ENCODE measurements at places on chromosomes 5 and 9.
A peak's percentile ranks its signal among the peaks of the same experiment; 100 is the strongest.

GRCh38 chr5:68299575-68299974 is 84.0 kb downstream of the PIK3R1 start:
- no peak for DNase-seq

- DNase-seq, result no peak
Measured at GRCh38 chr5:33685873-33686755, 205.7 kb downstream of the ADAMTS12 start.

GRCh38 chr9:126500600-126501382 is 112.9 kb upstream of the LMX1B start:
- peak; percentile 52 for DNase-seq

DNA sequence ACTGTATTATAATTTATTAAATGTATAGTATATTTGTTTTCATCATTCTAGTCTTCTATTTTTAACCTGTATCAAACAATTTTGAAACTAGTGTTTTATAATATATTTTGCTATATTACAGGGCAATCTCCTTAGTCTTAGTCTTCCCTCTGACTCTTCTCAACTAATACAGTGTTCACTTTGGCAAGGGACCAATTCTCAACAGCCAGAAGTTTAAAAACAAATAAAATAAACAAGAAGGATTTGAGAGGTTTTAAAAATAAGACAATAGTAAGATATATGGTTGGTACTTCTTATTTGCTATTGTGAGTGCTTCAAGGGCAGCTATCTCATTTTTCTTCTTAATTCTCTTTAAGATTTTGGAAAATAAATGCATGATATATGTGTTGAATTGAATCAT is 167.2 kb downstream of the RAB3C start:
- no peak for DNase-seq

- no peak for DNase-seq
Measured at GRCh38 chr5:36658038-36658756, 51.8 kb downstream of the SLC1A3 start.

DNA sequence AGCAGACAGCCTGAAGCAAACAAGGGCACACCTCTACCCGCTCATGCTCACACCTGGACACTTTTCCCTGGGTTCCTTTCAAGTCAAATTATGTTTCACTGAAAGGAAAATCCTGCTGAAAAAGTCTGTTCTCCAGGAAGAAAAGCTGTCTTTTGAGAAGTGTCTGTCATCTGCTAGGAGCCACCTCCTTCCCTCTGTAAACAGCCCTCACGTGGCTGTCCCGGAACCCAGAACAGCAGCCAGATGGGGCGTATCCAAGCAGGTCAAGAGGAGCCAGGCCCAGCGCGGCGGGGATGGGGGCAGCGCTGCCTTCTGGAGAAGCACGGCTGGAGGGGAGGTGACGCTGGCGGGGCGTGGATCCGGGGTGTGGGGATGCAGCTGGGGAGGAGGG is at the start of gene PNPLA7:
TSS of gene PNPLA7 (minus strand) at position 172 of the 391 bp plus-strand sequence. CDS start 205 bp downstream, outside the sequence.
- DNase-seq, result peak; percentile 26

DNA sequence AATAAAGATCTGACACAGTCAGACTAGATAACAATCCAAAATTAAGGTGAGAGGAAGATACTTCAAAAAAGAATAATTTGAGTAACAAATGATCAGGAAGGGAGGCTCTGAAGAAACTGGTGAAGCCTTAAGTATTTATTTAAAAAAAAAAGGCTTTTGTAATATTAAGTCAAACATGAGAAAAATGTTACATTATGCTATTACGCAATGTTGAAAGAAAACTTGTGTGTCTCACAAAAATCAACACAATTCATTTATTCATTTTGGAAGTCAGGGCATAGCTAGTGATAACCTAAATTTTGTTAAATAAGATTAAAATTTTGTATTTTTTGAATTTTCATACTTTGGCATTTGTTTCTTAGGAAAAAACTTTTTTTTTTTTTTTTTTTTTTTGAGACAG is 28.2 kb downstream of the WDR41 start:
- DNase-seq, result no peak

- no peak for DNase-seq
Measured at GRCh38 chr9:74463825-74464224, 33.3 kb upstream of the RORB start.

DNA sequence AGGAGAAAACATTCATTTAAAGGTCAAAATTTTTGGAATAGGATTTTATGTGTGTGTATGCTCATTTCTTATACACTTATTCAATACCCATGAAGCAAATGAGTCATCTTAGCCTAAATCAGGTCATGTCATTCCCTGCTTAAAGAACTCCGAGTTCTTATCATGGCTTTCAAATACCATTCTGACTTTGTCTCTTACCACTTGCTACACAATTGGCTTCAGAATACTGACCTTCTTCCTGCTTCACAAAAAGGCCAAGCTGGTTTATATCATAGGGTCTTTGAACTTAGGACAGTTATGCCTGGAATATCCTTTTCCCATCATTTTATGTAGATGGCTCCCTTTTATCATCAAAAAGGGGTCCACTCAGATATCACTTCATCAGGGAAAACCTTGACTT is 652.2 kb upstream of the WWC1 start:
- DNase-seq, result no peak

DNA sequence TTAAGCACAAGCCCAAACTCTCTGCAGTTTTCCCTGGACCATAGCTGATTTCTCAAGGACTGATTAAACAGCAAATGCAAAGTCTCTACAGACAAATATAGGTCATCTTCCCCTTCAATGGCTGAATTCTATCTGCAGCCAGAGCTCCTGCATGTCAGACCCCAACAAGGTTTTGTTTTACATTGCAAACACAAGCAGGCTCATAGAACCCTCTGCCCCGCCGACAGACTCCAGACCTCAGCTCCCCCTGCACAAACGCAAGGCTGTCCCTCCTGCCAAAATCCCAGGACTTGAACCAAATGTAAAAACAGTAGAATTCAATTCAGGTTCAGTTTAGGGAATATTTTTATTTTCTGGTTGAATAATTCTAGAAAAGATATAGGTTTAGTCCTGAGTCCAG is 526.7 kb upstream of the TRPC7 start:
- DNase-seq, result no peak

GRCh38 chr5:15704397-15704947 is 204.5 kb downstream of the FBXL7 start:
- no peak for DNase-seq

- no peak for DNase-seq
Measured at GRCh38 chr5:41893074-41893851, 10.9 kb upstream of the RIMOC1 start.

GRCh38 chr9:92640398-92641091 is 29.4 kb downstream of the IPPK start:
- DNase-seq, result no peak

DNA sequence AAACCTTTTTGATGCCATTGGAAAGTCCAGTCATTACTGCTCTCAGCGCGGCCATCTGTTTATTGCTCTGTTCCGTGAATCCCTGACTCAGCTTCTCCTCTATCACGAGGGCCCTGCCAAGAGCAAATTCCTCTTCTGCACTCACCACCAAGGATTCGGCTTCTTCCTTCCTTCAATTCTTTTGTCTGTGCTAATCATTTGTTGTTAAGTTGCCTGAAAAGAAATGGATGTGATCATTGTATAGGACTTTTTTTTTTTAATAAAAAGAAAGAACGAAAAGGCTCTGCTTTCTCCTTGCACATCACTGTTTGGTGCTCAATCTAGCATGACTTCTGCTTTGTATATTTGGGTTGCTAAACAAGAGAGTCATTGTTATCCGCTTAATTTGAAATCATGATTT is 128.7 kb upstream of the PIK3R1 start:
- DNase-seq, result no peak

GRCh38 chr5:147408980-147409379 is 100.9 kb downstream of the DPYSL3 start:
- DNase-seq, result no peak

DNA sequence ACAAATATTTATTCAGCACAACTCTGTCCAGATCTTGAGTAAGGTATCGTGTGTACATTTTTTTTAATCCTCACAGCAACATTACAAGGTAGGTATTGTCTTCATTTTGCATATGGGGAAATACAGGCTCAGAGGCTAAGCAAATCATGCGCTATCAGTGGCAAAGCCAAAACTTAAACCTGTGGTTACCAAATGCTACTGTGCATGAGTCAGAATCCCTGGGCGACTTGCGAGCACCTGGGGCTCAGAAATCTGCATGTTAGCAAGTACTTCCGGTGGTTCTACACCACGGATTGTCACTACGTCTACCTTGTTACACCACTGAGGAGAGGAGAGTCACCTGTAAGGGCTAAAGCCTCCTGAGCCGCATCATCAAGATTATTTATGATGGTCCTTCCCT is 21.3 kb downstream of the C5orf58 start:
- peak; percentile 60 for DNase-seq

DNA sequence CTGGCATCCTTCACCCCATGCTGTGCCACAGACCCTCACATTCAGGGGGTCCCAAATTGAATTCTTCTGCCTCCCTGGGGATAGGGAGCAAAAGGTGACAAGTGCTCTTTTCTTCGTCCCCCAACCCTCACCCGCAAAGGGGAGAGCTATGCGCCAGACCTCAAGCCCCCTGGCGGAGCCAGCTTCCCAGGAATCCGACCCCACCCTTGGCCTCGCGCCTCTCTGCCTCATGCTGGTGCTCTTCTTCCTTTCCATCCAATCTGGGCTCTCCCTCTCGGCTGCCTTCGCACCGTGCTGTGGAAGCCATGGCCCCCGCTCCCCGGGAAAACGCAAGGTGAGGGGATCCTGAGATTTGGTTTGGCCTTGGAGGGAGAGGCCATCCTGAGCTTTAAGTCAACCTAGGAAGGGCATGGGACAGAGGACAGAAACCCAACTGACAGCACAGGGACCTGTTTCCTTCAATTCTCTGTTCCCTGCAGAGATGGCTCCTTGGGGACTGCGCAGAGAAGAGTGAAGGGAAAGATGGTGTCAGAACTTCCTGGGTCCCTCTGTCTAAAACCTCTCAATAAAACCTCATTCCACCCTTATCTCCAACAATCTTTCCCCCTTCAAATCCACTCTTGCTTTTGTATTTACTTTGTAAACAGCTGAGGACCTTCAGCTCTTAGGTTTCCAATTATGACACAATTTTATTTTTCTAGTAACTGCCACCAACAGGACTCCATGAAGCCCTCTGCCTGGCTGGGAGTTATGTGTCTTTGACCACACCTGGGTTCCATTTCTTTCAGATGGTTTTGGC is 36.3 kb upstream of the CRB2 start:
- DNase-seq, result no peak

GRCh38 chr5:141762790-141763368 is 80.8 kb upstream of the ARAP3 start:
- DNase-seq, result no peak

Data from activated CD4-positive, alpha-beta T cell treated with anti-CD3 and anti-CD28 coated beads for 1 hour (primary cell).